ENCODE measurements at places on chromosomes 12 and 14.

DNA sequence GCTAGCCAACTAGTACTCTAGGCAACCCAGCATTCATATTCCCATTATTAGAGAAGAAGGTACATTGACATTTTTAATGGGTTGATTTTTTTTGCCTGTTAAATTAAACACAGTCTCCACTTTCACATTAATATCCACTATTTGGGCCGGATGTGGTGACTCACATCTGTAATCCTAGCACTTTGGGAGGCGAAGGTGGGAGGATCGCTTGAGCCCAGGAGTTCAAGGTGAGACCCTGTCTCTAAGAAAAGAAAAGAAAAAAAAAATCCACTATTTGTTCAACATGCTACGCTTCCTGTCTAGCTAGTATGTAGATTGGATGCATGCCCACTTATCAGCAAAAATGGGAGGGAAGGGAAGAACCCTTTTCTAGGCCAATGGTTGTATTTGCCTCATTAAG lies 7.1 kb upstream of the CRADD start:
- DNase-seq = no peak

- DNase-seq = no peak
Observed at GRCh38 chr12:75727577-75727976, 216.2 kb upstream of the KRR1 start.

DNA sequence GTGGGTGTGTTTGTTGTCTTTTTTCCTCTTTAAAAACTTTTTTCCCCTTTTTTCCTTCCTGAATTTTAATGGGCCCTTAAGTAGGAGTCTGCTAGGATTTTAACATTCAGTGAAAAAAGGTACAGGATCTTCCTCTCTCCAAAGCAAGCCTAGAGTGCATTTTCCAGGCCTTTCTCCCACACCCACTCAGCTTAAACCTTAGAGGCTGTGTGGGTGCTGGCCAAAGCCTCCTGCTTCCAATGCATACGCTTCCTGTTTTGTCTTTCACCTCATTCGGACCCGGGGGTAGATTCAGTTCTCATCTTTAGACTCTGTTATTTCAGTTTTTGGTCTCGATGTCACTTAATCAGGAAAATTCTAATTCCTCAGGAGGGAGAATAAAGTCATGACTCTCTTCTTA lies 51.2 kb downstream of the TMEM30B start:
- DNase-seq = no peak

DNA sequence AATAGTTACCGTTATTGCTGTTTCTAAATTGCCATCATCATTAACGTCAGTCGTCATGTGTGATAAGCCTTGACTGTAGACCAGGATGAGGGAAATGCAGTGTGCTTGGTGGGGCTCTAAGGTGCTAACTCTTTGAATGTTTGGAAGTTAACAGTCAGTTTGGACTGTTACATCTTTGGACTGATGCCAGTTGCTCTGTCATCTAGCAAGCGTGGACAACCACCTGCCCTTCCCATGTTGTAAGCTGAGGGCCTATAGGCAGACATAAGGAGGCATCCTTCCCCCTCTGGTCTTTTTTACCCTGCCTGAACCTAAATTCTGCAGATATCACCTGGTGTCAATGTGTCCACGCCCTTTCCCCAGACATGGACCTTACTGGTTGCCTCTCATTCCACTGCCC lies 94.4 kb downstream of the PPP2R5C start:
- no peak for DNase-seq

GRCh38 chr12:52380271-52380694 lies 5.2 kb downstream of the KRT84 start:
- no peak for DNase-seq

Measured in right renal pelvis (tissue), 4 donors.